ENCODE measurements at places on chromosomes 1 and 21.

DNA sequence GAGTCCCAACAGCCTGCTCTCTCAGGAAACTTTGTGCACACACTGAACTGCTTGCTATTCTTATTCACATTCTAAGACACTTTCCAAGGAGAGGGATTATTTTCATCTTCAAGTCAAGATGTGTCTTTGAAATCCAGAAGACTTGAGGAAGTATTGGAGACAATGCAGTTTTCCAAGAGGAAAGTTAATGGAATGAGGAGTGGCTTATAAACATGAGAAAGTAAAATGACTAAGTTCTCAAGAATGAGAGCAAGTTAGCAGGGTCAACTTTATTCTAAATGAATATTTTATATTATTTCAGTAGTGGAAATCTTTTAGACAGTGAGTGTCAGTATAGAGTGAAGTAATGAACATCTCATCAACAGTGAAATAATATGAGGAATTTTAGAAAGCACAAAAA, 1239.3 kb downstream of the MRPL39 start:
- no peak for DNase-seq

- DNase-seq = no peak
Measured at GRCh38 chr21:41327753-41328152, 11.2 kb downstream of the FAM3B start.

DNA sequence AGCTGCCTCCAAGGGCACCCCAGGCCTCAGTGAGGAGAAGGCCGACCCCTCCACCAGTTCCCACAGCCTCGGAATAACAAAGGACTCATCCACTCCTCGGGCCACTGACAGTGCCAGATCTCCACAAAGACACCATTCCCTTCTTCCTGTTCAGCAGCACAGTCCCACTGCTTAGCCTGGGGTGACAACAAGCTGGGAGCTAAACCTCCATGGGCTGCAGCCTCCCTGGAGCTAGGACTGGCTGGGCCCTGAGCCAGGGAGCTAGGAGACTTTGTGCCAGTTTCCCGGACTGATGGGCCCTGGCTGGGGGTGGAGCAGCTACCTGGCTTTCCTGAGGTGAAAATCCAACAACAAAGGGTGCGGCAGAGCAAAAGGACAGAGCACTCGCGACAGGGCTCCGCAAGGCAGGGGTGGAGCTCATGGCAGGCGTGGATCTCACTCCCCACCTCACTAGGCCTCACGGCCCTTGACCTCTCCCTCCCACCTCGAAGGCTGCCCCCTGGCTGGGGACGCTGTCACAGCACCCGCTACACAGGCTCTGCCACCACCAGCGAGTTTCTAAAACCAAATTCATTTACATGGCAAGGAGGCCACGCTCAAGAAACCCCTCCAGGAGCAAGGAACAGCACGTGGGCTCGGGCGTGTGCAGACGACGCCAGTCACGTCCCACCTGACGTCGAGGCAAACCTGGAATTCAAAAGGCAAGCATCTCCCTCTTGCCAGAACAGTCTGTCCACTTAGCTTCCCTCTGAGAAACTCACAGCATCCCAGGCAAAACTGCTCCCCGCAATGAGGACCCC, 13.8 kb downstream of the SLC35E2B start:
- peak; percentile 21 for DNase-seq

DNA sequence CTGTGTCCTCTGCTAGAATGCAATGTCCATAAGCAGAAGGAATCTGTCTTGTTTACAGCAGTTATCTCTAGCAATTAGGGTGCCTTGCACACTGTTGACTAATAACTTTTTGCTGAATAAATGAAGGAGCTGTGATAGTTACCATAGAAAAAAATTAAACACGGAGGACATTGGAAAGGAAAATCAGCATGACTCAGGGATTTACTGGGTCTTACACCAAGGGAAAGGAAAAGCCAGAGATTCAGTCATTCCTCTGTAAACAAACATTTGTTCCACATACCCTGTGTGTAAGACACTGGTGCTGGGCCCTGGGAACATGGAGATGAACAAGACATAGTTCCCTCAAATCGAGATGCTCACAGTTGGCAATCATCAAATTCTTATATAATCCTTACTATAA, 183.3 kb downstream of the PTGER3 start:
- DNase-seq = no peak

DNA sequence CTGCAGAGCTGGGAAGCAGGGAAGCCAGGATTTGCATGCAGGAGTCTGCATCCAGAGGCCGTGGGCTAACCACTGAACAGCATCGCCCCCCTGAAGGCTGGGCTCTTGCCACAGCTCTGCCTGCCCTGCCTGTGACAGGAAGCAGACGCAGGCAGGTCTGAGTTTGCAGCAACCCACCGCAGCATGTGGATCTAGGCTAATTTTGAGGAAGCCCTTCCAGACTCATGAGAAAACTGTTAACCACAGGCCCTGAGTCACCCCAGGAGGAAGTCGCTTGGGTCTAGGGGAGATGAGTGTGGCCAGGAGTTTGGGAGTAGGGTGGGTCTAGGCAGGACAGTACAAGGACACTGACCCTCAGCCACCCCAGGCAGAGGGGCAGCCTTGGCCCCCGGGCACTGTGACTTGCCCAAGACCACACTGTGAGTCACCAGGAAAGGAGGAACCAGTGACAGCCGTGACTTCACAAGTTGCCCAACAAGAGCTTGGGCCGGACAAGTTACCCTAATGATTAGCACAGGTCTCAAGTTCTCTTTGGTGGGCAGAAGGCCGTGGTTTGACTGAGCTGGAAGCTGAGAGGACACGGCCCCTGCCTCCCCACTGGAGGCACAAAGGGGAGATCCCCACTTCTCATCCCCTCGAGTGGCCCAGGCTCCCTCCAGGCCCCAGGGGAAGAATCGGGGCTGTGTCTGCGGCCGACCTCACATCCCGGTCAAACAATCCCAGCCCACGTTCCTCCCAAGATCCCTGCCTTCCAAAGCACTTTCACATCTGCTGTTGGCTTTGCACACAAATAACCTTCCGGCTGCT, 826 bp downstream of the LAPTM5 start:
- peak; percentile 90 for DNase-seq
